ENCODE measurements at places on chromosomes 6 and 20.

DNA sequence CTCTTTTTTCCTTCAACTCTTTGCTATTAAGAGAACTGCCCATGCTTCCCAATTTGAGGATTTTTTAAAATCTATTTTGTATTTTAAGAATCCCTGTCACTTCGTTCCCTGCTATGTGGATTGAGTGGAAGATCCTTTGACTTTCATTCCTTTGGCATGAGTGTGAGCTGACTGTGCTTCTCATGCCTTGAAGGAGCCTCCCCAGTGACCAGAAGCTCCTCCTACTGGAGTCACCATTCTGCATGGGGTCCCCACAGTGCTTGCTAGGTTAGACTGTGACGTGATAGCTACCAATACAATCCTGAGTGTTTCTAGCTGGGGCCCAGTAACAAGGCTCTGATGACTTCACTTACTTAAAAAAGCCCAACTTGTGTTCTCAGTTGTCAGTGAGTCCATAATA is 104.4 kb upstream of the LAMP5 start:
- no peak for DNase-seq

DNA sequence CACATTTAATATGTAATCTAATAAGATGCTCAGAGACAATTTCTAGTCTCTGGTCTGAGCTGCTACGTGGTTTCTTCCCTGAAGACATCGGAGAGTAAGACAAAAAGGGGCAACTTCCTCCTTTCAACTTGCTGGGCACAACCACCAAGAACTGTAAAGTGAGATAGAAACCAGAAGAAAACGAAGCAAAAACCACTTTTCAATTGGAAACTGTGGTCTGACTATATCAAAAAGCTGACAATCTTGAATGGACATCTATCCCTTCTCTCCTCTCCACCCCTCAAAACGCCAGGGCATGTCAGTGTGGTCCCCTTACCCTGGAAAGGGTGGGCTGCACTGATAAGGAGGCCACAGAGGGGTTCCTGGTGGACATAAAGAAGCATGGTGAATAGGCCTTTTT is 269.1 kb downstream of the CD83 start:
- no peak for DNase-seq

DNA sequence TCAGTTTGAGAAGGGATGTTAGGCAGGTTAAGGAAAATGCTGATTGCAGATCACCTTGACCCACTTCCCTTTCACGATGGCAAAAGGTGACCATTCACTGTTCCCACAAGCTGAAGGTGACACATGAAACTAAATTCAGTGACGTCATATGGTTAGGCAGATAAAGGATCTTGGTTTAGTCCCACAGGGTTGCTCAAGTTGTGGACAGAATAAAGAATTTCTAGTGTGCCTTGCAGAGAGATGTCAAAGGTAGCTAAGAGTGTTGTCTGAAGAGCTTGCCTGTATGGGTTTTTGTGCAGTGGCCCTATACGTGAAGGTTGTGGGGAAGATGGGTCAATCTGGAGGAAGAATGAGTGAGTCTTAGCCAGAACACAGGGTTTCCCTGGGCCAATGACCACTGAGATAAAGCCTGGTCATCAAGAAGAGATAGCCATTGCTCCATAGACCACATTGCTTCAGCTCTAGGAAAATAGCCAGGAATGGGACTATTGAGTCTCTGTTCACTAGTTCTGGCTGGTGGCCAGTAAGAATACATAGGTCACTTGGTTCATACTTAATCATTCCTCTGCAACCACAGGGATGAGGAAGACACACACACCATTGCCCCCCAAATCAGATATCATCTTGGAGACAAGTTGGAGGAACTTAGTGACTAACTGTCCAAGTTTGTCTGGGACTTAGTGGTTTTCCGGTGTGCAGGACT is 148.5 kb upstream of the ATXN1 start:
- DNase-seq: no peak

GRCh38 chr6:151904631-151905030 is 97.1 kb downstream of the ESR1 start:
- DNase-seq: no peak
